ENCODE measurements at places on chromosomes 7 and 10. TPM values are rescaled to one million over a fixed set of nuclear protein-coding genes. Genes with fewer than 3 reads are reported as not detected.

Gene GRM8
- not detected for total RNA-seq

Gene ITPRID1
- total RNA-seq, result not detected

Gene SLC26A5
- 0.14 TPM for total RNA-seq

Gene AKR1C8
- total RNA-seq, result not detected

Gene PCLO
- 0.72 TPM for total RNA-seq

Gene STX1A
- total RNA-seq, result 14.8 TPM

Gene ZNF511
- total RNA-seq, result 24.2 TPM

Gene AGBL3
- 2.9 TPM for total RNA-seq

Gene C10orf67
- total RNA-seq, result not detected

Gene GARIN1A
- 0.53 TPM for total RNA-seq

Gene TRPV6
- not detected for total RNA-seq

Gene TAS2R4
- 1.7 TPM for total RNA-seq

Gene MBL2
- total RNA-seq, result not detected

Gene TMEM270
- not detected for total RNA-seq

Gene GPR146
- 9.1 TPM for total RNA-seq

Gene FAM25G
- not detected for total RNA-seq

Gene PON1
- not detected for total RNA-seq

Gene PHYHIPL
- 0.07 TPM for total RNA-seq

Gene FEZF1
- not detected for total RNA-seq

Gene RBM20
- total RNA-seq, result not detected

Gene SLC39A12
- total RNA-seq, result not detected

Gene CHAT
- not detected for total RNA-seq

Gene PPP1R3A
- not detected for total RNA-seq

Gene TET1
- 0.40 TPM for total RNA-seq

Gene FOXI2
- not detected for total RNA-seq

Gene CH25H
- 0.57 TPM for total RNA-seq

Gene TCTN3
- 30.9 TPM for total RNA-seq

Gene C10orf53
- total RNA-seq, result not detected

Gene MMP21
- total RNA-seq, result 0.13 TPM

Gene PDE6C
- total RNA-seq, result not detected

Gene NHLRC2
- total RNA-seq, result 27.0 TPM
